ENCODE measurements at places on chromosomes 12 and 14.

DNA sequence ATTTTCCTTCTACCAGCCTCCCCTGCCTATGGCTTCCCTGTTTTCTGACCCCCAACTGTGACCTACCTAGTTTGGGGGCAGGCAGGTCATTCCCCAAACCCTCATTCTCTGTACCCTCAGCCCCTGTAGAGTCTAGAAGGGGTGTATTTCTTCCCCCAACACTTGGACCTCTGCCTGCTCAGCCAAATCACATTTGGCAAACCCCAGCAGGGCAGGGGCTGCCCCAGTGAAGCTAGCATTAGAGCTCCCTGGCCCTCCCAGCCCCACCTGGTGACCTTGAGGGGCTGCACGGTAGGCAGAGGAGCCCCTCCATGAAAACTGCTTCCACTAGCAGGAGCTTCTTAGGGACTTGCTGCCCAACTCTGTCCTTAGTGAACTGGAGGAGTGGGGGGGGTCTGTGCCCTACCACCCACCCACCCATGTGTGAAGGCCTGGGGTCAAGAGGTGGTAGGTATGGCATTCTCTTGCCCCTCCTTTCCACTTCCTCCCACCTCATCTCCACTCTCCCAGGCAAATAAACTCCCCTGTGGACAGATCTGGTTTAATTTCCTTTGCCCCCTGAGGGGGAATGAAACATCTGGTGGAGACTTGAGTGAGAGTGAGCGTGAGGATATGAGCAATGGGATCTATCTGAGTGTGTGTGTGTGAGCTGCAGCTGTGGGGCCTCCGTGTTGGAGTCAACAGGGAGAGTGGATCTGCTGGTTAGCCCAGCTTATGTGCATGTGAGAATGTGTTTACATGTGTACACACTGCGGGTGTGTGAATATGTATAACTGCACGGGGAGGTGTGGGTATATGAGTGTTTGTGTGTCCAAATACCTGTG lies 1.6 kb downstream of the NXPH4 start:
- no peak for DNase-seq

- DNase-seq: no peak
Measured at GRCh38 chr12:15404485-15404884, 82.2 kb downstream of the PTPRO start.

- no peak for DNase-seq
Measured at GRCh38 chr12:50488801-50489200, 16.0 kb upstream of the DIP2B start.

DNA sequence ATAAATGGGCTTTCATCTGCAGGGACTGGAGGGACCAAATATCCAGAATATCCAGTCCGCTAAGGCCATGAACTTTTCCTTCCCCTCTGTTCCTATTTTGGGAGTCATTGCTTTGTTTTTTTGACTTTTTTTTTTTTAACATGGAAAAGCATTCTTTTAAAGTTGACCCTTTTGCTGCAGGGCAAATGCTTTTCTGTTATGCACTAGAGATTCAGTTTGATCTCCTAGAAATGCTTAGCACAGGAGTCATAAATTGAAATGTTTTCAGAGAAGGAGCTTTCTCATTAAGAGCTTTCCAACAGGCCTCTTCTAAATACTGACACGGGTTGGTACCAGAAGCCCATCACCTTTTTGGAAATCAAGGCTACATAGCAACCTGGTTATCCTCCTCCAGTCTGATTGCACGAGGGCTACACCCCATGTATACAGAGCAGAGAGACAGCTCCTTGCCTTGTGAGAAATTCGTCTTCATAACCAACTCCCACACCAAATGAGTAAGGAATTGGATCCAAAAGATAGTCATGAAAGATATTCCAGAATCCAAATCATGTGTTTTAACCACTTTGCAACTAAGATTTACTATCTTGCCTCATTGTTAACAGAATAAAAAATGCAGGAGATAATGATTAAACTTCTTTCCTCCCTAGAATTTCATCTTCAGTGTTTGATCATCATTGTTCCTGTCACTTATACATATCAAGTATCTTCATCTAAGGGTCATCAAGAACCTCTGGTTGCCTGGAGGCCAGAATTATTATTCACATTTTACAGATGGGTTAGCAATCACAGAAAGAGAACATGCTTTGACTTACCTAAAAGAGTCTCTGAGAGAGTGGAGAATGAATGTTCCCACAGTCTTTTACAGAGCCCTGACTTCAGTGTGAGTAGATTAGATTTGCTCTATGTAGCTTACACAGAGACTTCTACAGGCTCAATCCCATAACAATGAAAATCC lies 389.4 kb downstream of the ZFP36L1 start:
- DNase-seq: no peak

- no peak for DNase-seq
Measured at GRCh38 chr12:3155702-3156370, 78.7 kb downstream of the TSPAN9 start.

- DNase-seq: no peak
Measured at GRCh38 chr12:25960961-25961360, 2.5 kb downstream of the RASSF8 start.

Measured in stimulated activated naive CD4-positive, alpha-beta T cell treated with Interleukin-2 at 50 U/mL for 16 hours (primary cell).